ENCODE measurements at places on chromosomes 13 and 19. TPM values are rescaled to one million over a fixed set of nuclear protein-coding genes. Genes with fewer than 3 reads are reported as not detected.

The PSG3 gene
- 0.21 TPM for total RNA-seq

The TMEM59L gene
- total RNA-seq: 19.5 TPM

The WASF3 gene
- 7.9 TPM for total RNA-seq

The PRSS57 gene
- total RNA-seq: 0.90 TPM

- no peak for ATAC-seq
These were observed 1.6 kb downstream of the LATS2 start for GRCh38 chr13:21059641-21060337.
